ENCODE measurements at places on chromosomes 2 and 18.

GRCh38 chr18:76668119-76668518 is 154.2 kb upstream of the ZNF236 start:
- no peak for DNase-seq

DNA sequence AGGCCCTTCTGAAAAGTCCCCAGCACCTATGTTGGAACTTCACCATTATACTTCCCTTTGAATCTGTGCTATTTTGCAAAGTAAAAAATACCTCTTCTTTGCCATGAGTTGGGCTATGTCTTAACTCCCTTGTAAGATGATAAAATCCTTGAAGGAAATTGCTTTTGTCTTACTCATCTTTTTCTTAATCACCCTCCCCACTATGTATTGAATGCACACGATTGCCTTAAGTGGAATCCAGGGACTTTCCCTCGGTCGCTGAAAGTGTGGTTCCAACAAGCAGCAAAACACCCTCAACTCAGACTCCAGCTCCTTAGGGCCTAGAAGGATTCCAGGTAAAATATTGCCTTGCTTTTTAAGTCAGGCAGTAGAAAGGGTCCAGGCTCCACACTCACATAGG is 173.2 kb upstream of the ARL4C start:
- no peak for DNase-seq

DNA sequence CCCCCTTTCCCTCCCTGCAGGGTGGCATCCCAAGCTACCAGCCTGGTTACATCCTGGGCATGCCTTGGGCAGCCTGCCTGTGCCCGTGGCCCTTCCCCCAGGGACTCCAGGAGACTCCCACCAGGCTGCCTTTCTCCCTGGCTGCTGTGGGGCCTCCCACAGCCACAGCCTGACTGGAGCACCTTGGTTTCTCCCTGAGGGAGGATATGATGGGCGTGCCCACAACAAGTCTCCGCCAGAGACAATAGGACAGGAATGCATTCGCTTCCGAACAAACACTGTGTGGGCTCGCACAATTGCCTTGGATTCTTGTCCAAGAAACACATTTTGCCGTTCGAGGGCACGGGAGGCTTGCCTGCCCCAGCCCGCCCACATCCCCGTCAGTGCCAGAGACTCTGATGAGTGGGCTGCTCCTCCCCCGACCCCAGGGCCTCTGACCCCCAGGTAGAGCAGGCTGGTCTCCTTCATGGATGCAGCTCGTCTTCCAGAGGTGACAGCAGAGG is 102.1 kb downstream of the SMAD7 start:
- no peak for DNase-seq

DNA sequence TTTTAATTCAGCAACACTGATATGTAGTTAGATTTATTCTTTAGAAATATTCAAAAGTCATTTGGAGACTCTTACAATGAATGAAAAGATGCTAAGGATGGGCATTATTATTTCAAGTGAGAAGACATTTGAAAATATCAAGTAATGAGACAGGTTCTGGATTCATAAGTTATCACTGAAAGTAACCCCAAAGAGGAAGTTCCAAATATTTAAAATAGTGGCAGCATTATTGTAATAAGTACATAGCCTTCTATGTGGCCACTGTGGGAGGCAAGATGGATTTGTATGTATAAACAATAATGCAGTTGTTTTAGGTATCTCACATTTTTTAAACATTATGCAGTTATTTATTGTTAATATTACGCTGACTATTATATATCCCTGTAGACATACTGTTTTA is 29.7 kb downstream of the ZC3H6 start:
- DNase-seq, result peak; percentile 5

- DNase-seq, result no peak
These were observed 28.4 kb downstream of the ACYP2 start for GRCh38 chr2:54143780-54144179.

DNA sequence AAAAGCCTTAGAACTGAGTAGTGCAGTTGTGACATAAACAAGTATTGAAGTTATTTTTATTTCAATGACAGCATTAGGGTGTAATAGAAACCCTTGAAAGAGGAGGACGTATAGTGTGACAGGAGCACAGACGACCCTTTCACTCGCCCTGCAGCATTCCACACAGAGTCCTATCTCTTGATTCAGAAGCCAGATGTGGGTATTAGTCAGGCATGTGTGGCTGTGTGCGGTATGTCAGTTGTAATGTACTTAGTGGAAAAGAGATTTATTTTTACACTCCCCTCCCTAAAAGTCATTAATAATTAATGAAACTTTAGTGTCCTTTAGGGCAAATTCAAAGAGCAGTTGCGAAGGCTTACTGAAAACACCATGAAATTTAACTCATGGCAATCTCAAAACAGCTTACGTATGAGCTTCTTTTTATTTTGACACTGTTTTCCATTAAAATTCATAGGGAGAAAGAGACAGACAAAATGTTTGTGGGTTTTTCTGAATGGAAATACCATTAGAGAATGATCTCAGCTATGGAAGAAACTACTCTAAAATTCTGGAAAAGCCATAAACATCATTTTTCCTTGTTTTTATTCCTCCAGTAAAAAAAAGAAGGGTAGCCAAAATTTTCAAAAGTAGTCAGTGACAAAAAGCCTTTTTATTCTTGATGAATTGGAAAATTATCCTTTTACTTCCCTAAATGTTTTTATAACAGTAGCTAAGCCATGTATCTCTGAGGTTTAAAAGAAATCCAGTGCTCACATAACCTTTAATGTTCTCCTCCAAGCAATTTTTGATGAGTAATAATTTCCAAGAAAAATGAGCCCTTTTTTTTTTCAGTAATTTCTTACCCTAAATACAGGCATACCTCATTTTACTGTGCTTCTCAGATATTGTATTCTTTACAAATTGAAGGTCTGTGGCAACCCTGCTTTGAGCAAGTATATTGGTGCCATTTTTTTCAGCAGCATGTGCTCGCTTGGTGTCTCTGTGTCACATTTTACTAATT is 84.0 kb upstream of the DSEL start:
- no peak for DNase-seq

GRCh38 chr2:86525421-86526340 is 37.6 kb downstream of the CHMP3 start:
- DNase-seq, result no peak

DNA sequence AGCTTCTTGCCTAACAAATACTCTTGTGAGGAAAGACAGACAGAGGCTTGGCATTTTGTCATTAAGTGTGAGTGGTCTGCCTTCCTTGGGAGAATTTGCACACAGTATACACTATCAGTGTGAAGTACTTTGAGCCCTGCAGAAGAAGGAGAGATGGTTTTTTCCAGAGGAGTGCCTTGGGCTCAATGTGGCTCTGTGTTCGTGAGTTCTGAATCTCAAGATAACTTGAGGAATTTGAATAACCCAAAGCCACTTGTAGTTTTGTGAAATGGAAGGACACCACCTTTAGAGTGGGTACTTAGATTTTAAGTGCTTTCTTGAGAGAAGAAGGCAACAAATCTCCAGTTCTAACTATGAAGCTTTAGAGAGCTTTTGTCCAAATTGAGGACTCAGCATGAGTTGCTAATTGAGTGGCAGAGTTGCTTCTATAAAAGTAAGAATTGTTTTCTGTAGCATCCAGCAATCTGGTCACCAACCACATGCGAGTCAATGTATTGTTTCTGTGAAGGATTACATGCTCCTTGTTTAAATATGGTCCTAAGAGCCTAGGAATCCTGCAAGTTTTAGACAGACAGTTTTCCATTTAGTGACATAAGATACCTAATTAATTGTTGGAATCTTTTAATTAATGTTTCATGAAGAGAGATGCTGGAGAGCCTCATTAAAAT is 68.3 kb downstream of the BABAM2 start:
- no peak for DNase-seq

- no peak for DNase-seq
These were observed 247.5 kb upstream of the ZNF521 start for GRCh38 chr18:25599443-25599842.

DNA sequence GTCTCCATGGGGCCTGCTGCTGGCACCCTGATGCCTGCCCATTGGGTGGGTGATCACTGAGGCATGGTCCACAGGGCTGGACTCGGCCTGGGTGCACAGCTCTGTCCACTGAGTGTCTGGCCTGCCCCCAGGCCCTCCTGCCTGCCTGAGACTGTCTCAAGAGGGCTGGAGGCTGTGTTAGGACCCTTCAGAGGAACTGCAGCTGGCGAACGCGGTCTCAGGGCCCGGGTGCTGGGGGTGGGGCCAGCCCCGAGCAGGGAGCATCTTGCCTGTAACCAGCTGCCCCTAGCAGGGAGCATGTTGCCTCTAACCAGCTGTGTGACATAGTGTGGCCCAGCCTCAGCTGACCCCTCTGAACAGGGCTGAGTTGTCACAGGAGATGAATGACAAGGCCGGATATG is 50.0 kb downstream of the TWIST2 start:
- DNase-seq, result no peak

DNA sequence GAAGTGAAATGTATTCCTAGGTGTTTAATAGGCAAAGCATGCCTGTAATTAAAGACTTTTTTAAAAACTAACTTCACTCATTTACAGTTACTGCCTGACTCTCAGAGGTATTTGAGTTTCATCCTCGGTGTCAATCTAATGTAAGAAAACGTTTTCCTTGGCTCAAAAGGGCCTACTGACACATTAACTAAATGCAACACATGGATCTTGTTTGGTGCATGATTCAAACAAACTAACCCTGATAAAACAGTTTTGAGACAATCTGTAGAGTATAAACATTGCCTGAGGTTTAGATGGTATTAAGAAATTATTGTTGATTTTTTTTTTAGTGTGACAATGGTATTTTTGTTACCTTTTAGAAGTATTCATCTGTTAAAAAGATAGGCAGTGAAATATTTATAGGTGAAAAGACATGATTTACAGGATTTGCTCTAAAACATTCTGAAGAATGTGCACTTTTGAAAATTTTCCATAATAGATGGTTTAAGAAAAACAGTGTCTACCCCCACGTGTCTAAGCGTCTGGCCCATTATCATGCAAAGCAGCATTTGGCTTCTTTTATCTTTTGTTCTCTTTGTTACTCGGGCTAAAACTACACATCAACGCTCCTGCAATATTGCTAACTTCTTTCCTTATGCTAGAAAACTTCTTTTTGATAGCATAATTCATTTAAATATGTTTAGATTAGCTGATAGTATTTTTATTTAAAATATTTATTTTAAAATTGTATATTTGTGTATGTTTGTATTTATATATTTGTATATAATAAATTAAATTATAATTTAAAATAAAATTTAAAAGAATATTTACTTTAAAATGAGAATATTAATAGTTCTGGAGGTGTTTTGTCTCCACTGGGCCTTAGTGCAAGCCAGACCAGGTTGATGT is 160.2 kb upstream of the NDUFV2 start:
- DNase-seq, result no peak

- DNase-seq, result no peak
These were observed 377.1 kb downstream of the TNS1 start for GRCh38 chr2:217625557-217626169.

DNA sequence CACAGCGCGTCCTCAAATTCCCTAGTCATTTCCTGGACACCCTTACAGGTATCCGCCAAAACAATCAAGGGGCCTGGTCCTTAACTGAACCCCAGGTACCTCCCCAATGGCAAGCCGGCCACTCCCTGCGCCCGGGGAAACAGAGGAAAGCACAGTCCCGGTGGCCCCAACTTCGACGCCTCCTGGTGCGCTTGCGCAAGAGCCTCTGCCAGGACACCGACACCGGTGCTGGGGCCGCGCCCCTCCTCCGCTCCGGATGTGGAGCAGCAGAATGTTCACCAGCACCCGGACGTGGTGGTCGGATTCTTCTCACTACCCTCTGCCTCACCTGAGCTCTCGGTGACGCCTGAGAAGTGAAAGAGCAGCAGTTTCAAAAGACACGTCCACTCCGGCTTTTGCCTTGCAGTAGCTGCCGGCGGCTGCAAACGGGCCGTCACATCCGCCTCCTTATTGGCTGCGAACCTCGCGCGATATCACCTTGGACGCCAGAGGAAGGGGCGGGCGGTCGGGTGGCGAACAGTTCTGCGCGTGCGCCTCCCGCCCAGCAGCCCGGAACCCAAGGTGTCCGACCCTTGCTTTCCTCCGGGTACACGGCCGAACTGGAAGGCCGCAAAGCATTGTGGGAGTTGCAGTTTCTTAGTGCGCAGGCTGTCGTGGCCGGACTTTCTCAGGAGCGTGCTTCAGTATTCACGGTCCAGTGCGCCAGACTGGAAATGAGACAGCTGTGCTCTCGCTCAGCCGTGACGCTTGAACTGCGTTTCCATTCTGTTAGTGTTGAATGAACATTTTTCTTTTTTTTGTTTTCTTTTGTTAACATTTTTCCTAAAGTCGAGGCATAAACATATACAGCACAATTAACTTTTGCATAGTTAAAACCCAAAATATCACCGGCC is at the start of gene TXNDC9:
Gene TXNDC9 (minus strand): TSS at position 423 of the 893 bp plus-strand sequence. CDS start 3,123 bp downstream, outside the sequence.
- DNase-seq, result peak; percentile 100

- no peak for DNase-seq
These were observed 40.2 kb downstream of the MCFD2 start for GRCh38 chr2:46875226-46875899.

- DNase-seq, result no peak
These were observed 65.1 kb upstream of the CTLA4 start for GRCh38 chr2:203802342-203803052.
